ENCODE measurements at places on chromosomes 12 and 14. TPM values are rescaled to one million over a fixed set of nuclear protein-coding genes. Genes with fewer than 3 reads are reported as not detected.

Gene ITGA7
- total RNA-seq = 5.5 TPM

Gene C3AR1
- total RNA-seq = 0.33 TPM

Gene COCH
- 1.1 TPM for total RNA-seq

Gene TAS2R46
- not detected for total RNA-seq

Gene CLEC6A
- total RNA-seq = not detected

DNA sequence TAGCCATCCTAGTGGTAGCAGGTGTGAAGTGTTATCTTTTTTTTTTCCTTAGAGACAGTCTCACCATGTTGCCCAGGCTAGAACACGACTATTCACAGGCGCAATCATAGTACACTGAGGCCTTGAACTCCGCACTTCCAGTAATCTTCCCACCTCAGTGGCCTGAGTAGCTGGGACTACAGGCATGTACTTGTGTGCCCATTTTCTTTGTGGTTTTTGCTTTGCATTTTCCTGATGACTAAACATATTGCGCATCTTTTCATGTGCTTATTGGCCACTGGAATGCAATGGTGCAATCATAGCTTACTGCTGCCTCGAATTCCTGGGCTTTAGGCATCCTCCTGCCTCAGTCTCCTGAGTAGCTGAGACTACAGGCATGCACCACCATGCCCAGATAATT, 33.3 kb upstream of the GCH1 start:
- H3K4me3 ChIP-seq = no peak overlapping the region
- H3K36me3 ChIP-seq = peaks cover 5% of the 10 kb centered on the region
- H3K4me1 ChIP-seq = peaks cover 3% of the 10 kb centered on the region

GRCh38 chr12:128829861-128830504, 6.2 kb upstream of the SLC15A4 start:
- peaks cover 12% of the 10 kb centered on the region for H3K27me3 ChIP-seq
- DNase-seq = peak; percentile 57
- H3K27ac ChIP-seq = peak overlapping the region; percentile 58
- no peak overlapping the region for H3K4me3 ChIP-seq
- H3K4me1 ChIP-seq = peaks cover 15% of the 10 kb centered on the region
- peaks cover 1% of the 10 kb centered on the region for H3K36me3 ChIP-seq

DNA sequence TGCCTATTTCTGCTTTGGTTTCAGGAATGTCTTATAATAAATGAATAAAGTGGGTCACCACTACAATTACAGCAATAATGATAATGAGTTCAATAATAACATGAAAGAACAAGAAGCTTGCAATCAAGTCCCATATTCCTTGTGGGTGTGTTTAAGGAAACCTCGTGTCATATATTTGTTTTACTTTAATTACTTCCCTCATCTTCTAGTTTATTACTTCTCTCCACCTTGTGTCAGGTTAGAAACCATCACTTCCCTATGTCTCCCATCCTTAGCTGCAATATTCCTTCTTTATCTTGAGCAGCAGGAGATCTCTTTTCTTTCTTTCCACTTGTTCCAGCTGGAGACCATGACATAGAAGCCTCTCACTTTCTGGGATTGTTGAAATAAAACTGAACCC, 384.0 kb upstream of the TMEM132C start:
- DNase-seq = no peak
- H3K27ac ChIP-seq = no peak overlapping the region
- no peak overlapping the region for H3K4me3 ChIP-seq
- H3K4me1 ChIP-seq = no peaks in the 10 kb centered on the region
- H3K27me3 ChIP-seq = no peaks in the 10 kb centered on the region

GRCh38 chr12:118853634-118854033, 127.7 kb upstream of the SRRM4 start:
- H3K4me1 ChIP-seq = no peaks in the 10 kb centered on the region
- H3K4me3 ChIP-seq = no peak overlapping the region
- no peaks in the 10 kb centered on the region for H3K36me3 ChIP-seq
- peaks cover 8% of the 10 kb centered on the region for H3K27me3 ChIP-seq

GRCh38 chr12:65984227-65984479, 146.4 kb downstream of the LLPH start:
- H3K36me3 ChIP-seq = no peaks in the 10 kb centered on the region
- DNase-seq = no peak
- H3K4me1 ChIP-seq = no peaks in the 10 kb centered on the region
- H3K27ac ChIP-seq = no peak overlapping the region
- no peak overlapping the region for H3K4me3 ChIP-seq

DNA sequence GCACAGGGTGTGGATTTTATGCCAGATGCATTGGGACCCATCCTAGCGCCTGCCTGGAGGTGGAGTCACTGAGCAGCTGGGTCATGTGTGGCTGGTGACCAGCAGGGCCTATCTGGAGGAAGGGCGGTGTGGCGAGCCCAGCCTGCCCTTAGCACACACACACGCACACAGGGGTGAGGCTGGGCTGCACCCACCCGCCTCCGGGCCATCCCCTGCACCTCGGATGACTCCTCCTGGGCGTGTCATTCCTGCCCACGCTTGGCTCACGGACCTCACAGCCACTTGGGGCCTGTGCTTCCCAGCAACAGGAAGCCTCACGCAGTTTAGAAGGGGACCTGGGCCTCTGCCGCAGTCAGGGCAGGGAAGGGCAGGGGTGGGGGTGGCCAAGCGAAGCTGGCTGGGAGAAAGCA, 36.2 kb upstream of the FZD10 start:
- H3K27me3 ChIP-seq = peaks cover 7% of the 10 kb centered on the region
- H3K36me3 ChIP-seq = no peaks in the 10 kb centered on the region
- no peak overlapping the region for H3K27ac ChIP-seq
- H3K4me3 ChIP-seq = no peak overlapping the region
- no peaks in the 10 kb centered on the region for H3K4me1 ChIP-seq

- no peak for DNase-seq
- H3K27ac ChIP-seq = no peak overlapping the region
- H3K36me3 ChIP-seq = no peaks in the 10 kb centered on the region
- no peak overlapping the region for H3K4me3 ChIP-seq
- peaks cover 4% of the 10 kb centered on the region for H3K27me3 ChIP-seq
Observed at GRCh38 chr12:9928607-9929006, 3.6 kb downstream of the CLEC2A start.

DNA sequence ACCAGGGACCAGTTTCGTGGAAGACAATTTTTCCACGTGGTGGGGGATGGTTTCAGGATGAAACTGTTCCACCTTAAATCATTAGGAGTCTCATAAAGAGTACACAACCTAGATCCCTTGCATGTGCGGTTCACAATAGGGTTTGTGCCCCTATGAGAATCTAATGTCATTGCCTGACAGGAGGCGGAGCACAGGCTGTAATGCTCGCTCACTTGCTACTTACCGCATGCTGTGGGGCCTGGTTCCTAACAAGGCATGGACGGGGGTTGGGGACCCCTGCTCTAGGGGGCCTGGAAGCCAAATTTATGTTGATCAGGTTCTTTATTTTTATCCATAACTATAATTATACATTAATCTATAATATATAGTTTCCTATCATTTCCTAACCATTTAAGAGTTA, 315.3 kb downstream of the MED13L start:
- DNase-seq = no peak
- H3K36me3 ChIP-seq = peaks cover 34% of the 10 kb centered on the region
- no peak overlapping the region for H3K4me3 ChIP-seq
- H3K27me3 ChIP-seq = no peaks in the 10 kb centered on the region

DNA sequence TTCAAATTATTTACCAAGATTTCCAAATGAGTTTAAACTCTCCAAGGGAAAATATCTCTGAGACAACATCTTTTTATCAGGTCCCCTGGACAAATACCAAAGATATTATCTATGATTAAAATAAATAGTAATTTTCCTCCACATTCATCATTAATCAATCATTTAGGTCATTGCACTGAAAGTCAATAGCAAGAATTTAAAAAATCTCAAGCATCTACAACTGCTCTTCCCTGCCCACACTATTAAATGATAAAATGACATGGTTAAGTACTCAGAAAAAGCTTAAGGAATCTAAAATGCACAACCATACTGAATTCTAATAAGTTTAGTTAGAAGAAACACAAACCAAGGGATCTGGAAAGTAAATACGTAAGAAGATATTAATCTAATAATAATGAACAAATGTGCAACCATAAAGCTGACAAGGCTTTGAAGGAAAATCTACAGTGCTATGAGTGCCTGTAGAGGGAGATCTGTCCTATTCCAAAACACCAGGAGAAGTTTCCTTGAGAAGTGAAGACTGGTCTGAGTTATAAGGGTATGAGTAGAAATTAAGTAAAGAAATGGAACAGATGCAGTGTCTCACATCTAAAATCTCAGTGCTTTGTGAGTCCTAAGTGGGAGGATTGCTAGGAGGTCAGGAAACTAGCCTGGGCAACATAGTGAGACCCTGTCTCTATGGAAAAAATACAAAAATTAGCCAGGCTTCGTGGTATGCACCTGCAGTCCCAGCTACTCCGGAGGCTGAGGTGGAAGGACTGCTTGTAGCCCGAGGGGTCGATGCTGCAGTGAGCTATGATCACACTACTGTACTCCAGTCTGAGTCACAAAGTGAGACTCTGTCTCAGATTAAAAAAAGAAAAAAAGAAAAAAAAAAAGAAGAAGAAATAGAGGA, 19.2 kb downstream of the INTS13 start:
- no peak overlapping the region for H3K4me3 ChIP-seq
- H3K4me1 ChIP-seq = peaks cover 3% of the 10 kb centered on the region
- no peak overlapping the region for H3K27ac ChIP-seq
- H3K36me3 ChIP-seq = peaks cover 44% of the 10 kb centered on the region
- no peak for DNase-seq
- no peaks in the 10 kb centered on the region for H3K27me3 ChIP-seq

GRCh38 chr14:99267837-99268781, 3.9 kb downstream of the BCL11B start:
- H3K4me3 ChIP-seq = peak overlapping the region; percentile 87
- H3K36me3 ChIP-seq = peaks cover 65% of the 10 kb centered on the region
- H3K4me1 ChIP-seq = peaks cover 31% of the 10 kb centered on the region
- peak; percentile 81 for DNase-seq
- H3K27me3 ChIP-seq = no peaks in the 10 kb centered on the region

DNA sequence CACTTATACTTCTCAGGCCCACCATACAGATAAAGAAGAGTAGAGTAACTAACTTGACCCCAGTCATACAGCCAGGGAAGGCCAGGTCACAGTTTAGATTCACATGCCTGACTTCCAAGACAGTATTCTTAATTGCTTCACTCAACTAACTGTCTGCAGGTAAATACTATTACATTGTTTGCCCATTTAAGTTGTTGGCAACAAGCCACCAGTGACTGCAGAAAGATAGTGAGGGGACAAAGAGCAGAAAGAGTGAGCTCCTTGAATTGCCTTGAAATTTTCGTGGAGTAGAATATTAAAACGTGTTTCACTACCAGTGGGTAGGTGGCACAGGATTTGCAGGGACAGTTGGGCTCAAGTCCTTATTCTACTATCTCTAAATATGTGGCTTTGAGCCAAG, 146.3 kb upstream of the RMST start:
- no peak overlapping the region for H3K4me3 ChIP-seq
- no peaks in the 10 kb centered on the region for H3K36me3 ChIP-seq
- no peak overlapping the region for H3K27ac ChIP-seq
- no peaks in the 10 kb centered on the region for H3K4me1 ChIP-seq
- H3K27me3 ChIP-seq = peaks cover 14% of the 10 kb centered on the region

- peaks cover 88% of the 10 kb centered on the region for H3K4me1 ChIP-seq
- no peaks in the 10 kb centered on the region for H3K27me3 ChIP-seq
- peaks cover 5% of the 10 kb centered on the region for H3K36me3 ChIP-seq
- no peak overlapping the region for H3K4me3 ChIP-seq
- DNase-seq = no peak
Observed at GRCh38 chr14:61565836-61566536, 129.3 kb upstream of the HIF1A start.

- DNase-seq = no peak
- H3K4me1 ChIP-seq = peaks cover 10% of the 10 kb centered on the region
- H3K27ac ChIP-seq = no peak overlapping the region
- H3K4me3 ChIP-seq = no peak overlapping the region
Observed at GRCh38 chr12:122167356-122167925, 6.6 kb downstream of the IL31 start.
